ENCODE measurements at places on chromosomes 3 and 15.

DNA sequence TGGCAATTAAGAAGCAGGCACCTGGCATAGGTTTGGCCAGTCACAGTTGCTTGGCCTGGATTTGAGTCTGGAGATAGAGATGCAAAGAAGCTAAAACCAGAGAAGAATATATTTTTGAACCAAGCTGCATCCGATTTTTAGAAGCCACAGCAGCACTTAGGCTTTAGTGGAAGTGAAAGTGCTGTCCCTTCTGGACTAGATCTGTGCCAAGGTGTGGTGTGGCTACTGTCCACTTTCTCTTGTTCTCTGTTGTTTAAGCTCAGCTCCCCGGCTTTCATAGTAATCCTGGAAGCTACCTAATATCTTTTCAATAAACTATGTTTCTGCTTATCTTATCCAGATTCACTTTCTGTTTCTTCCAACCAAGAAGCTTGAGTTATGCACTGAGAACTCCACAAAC lies 183.4 kb upstream of the THRB start:
- no peak for DNase-seq

- DNase-seq: no peak
Observed at GRCh38 chr15:58179741-58180381, 41.7 kb downstream of the AQP9 start.

DNA sequence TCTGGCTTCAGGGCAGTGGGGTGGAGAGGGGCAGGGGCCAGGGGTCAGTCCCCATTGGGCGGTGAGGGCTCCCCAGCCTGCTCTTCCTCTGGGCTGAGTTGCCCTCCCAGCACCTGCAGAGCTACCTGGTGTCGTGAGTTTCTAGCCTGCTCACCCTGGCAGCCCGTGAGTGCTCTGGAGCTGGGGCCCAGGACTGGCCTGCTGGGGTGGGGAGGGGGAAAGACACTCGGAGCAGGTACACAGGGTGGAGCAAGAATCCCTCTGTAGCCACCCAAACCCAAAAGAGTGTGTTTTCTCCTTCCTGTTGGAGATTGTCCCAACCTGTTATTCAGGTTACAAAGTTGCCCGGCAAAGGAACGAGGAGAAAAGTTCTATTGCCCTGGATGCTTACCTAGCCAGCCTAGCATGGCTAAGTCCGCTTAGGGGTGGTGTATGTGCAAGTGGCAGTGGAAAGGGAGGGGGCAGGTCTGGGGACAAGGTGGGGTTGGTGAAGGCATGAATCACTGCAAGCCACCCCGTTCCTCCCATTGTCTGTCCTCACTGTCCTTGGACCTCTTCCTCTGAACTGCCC lies 8.9 kb downstream of the FAM3D start:
- no peak for DNase-seq

DNA sequence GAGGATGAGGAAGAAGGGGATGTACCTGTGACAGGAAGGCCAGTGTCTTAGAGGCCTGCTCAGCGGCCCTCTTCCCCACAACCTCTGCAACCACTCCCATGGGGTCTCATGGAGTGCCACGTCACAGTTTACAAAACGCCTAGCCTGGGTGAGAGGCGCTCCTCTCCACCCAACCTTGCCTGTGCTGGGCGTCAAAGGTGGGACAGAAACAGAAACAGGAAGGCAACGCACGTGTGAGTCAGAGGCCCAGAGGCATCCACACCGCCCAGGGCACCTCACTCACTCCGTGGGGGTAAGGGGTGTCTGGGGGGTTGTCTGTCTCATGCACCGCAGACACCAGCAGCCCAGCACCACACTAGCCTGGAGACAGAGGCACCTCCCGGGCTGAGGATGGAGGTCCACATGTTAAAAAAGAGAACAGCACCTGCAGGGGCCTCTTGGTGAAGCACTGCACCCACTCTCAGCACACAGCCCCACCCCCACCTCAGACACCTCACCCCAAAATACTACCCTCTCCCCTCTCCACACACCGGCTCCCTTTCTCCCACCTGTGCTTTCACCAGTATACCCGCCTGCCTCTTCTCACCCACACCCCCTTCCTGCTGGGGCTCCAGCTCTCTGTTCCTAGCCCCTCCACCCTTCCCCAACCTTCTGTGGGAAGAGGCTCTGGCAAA lies 4.7 kb upstream of the CALML4 start:
- DNase-seq: no peak

DNA sequence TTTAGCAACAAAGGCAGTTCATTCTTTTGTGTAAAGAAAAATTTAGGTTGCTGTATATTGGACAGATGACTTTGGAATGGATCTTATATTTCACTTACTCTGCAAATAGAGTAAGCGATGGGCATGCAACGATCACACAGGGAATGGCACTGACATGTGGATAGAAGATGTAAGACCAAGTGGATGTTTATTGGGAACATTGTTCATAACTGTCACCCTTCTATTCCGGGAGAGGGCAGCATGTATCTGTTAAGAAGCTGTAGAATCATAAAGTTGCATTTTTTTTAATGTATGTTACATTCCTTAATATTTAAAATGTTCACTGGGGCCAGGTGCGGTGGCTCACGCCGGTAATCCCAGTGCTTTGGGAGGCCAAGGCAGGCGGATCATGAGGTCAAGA lies 41.2 kb downstream of the HPS3 start:
- no peak for DNase-seq

All from NCI-H460 (cell line).